ENCODE measurements at places on chromosomes 7 and 10. TPM values are rescaled to one million over a fixed set of nuclear protein-coding genes. Genes with fewer than 3 reads are reported as not detected.

The CPA2 gene
- total RNA-seq = not detected

The PKD2L1 gene
- 0.15 TPM for total RNA-seq

The GIMAP5 gene
- total RNA-seq = not detected

The LIPF gene
- total RNA-seq = not detected

The ARHGAP19 gene
- total RNA-seq = 5.0 TPM

The FAM25A gene
- not detected for total RNA-seq

Measured in A549 treated with DMSO at 1 μM for 4 hours (cell line).